ENCODE measurements at places on chromosomes 2 and 18.

- DNase-seq, result no peak
Observed at GRCh38 chr18:79887181-79888000, 64.1 kb downstream of the SLC66A2 start.

- DNase-seq, result no peak
Observed at GRCh38 chr2:148832637-148833036, 42.4 kb upstream of the KIF5C start.

DNA sequence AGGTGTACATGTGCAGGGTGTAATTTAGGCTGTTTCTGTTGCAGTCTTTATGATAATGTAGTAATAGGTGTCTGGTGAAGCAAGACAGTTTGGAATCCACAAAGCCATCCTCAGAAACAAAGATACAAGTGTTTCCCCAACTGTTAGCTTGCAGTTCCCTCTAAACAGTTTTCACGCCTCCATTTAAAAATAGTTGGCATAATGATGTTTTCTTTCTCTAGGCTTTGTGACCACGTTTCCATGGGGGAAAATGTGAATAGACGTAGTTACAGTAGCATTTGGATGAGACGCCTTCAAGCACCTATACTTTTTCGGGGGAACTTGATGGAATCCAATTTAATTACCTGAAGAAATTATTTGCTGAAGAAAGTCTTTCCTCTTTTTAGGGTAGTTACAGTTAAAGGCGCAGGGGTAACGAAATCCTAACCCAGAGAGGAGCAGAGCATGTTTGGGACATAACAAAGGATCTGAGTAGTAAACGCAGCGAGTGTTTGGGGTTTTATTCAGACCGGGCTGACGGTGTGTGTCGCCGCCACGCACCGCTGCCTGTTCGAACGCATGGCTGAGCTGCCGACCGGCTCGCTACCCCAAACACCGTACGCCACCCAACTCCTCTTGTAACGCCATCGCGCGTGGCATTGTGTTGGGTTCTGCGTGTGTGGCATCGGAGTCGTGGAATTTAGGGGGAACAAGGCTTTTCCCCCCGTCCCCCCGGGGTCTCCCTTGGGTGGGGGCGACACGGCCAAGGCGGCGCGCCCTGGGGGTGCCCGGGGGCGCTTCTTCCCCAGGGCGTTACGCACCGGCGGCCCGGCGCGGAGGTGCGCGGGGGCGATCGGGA is 681 bp upstream of the NRP2 start:
- DNase-seq, result no peak

DNA sequence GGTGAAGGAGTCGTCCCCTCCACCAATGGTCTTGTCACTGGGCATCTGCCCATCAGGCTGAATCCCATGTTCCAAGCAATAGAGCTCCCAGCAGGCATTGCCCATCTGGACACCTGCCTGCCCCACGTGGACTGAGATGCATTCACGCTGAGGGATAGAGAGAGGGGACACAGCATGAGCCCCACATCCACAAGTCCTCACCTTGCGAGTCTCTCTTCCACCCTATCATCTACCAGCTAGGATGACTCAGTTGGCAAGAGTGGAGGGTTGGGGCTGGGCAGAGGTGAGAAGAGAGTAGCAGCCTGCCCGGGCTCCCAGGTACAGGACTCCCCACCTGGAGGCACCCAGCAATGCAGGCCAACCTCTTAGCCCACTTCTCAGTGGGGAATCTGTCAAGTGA is 959 bp upstream of the TUBA4B start:
- no peak for DNase-seq

- DNase-seq, result no peak
Observed at GRCh38 chr18:7338846-7339245, 108.0 kb downstream of the LRRC30 start.

DNA sequence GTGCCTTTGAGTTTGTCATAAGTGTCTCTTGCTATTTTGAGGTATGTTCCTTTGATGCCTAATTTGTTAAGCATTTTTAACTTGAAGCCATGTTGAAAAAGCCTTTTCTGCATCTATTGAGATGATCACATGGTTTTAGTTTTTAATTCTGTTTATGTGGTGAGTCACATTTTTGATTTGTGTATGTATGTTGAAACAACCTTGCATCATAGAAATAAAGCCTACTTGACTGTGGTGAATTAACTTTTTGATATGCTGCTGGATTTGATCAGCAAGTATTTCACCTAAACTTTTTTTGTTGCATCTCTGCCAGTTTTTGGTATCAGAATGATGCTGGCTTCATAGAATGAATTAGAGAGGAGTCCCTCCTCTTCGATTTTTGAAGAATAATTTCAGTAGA is 469.7 kb downstream of the CDH2 start:
- DNase-seq, result no peak
